ENCODE measurements at places on chromosomes 6 and 20.

DNA sequence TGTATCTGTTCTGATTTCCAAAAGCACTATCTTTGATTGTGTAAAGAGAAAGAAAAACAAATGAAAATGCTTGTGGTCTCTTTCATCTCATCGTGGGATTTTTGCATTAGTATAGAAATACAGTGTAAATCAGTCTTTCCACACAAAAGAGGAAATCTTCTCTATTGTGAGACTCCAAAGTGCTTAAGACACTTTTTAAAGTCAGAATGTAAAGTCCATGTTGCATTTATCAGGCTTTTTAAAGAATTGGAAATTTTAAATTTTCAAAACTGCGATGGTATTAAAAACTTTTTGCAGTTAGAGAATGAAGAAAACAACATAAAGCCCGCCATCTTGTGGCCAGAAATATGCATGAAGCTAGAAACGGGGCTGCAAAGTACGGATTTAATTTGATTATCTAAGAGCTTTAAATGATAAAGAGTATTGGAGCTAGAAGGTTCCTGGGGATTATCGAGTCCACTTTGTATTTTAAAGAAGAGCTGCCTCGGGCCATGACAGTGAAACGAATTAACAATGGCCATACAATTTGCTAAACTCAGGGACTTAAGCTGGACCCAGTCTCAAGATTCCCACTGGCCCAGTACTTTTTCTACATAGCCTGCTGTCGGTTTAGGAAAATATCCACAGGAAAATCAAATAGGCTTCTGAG, 339.6 kb downstream of the ARHGAP18 start:
- peak; percentile 75 for DNase-seq

DNA sequence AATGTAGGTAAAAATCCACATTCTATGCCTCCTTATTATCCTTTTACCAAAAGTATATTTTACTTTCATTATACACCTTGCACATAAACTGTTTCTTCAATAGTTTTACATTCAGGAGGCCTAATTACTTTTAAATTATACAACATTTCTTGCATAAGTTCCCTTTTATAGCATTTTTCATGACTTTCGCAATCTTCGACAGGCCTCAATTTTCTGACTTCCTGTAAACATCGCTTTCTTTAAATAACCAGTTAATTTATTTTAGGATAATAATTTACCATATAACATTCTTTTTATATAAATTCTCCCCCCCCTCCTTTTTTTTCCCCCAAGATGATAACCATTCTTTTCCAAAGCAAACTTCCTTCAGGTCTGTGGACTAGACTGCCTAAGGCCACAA, 9.2 kb downstream of the SLC35A1 start:
- DNase-seq = no peak

DNA sequence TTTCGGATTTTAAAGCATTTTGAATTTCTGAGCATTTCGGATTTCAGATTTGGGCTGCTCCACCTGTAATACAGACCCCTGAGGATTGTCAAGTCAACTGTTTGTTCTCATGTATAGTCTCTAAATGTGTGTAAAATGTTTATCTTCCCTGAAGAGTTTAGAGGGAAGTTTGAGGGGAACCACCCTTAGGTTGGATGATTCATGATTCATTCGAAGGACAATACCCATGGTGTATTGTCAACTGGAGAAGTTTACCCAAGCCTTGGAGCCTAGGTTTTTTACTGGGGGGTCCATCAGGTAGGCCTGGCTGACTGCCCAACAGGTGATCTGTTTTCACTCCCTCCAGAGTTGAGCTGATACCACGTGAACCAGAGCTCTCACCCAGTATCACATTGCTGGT, 18.9 kb downstream of the GSTA4 start:
- no peak for DNase-seq

GRCh38 chr20:10716855-10717254, 43.1 kb upstream of the JAG1 start:
- DNase-seq = peak; percentile 74

GRCh38 chr20:52622081-52622480, 350.1 kb upstream of the TSHZ2 start:
- no peak for DNase-seq

GRCh38 chr6:108589244-108589791, 28.6 kb downstream of the FOXO3 start:
- peak; percentile 83 for DNase-seq

GRCh38 chr6:157019115-157019641, 242.0 kb downstream of the ARID1B start:
- DNase-seq = no peak

DNA sequence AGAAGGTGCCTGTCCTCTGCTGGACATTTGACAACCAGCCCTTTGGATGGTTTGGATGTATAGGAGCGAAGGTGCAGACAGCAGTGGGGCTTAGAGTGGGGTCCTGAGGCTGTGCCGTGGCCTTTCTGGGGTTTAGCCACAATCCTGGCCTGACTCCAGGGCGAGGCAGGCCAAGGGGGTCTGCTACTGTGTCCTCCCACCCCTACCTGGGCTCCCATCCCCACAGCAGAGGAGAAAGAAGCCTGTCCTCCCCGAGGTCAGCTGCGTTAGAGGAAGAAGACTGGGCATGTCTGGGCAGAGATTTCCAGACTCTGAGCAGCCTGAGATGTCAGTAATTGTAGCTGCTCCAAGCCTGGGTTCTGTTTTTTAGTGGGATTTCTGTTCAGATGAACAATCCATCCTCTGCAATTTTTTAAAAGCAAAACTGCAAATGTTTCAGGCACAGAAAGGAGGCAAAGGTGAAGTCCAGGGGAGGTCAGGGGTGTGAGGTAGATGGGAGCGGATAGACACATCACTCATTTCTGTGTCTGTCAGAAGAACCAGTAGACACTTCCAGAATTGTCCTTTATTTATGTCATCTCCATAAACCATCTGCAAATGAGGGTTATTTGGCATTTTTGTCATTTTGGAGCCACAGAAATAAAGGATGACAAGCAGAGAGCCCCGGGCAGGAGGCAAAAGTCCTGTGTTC, 1.3 kb upstream of the CDKN1A start:
- DNase-seq = no peak

- peak; percentile 2 for DNase-seq
These were observed 32.3 kb upstream of the RSPO4 start for GRCh38 chr20:1034415-1034789.

DNA sequence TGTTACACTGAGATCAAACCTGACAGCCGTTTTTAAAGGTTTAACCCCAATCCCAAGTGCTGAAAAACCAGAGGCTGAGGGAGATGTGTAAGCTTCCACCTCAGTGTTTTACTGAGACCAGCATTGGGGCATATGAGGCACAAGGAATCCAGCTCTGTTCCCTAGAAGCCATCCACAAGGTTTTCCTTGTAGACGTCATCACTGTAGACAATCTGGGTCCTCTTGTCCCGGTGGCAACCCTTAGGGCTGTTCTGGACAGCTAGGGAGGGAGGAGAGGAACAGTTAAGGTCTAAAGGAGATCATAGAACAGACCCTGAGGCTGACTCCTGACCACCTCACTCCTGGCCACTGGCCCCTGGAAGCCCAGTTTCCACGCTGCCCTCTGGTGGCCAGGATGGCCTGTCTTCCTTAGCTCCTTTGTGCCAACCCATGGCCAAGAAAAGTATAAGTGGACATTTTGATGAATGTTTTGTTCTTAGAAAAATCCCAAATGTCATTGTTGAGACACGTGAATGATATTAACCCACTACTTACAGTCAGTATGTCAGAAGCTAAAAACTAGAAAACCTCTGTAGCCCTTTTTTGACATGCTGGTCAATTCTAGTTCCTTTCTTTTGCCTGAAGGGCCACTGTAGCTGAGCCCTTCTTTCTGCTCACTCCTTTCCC, 6.4 kb downstream of the CFB start:
- DNase-seq = peak; percentile 74

GRCh38 chr6:84665401-84665800, 99.0 kb downstream of the TBX18 start:
- no peak for DNase-seq

DNA sequence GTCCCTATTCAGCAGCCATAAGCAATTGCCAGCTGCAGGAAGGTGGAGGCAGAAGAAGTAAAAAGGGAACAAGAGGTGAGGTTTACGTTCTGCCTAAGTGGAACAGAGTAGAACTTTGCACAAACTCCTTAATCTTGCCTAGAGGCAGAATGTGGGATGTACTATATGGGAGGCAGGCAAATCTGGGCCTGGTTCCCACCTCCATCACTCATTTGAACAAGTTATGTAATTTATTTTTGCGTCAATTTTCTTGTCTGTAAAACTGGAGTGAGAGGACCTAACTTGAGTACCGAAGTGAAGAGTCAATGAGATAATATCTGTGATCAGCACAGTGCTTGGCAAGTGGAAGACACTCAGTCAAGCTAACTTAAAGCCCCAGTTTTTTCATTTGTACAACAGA, 2.0 kb upstream of the TPBG start:
- no peak for DNase-seq

DNA sequence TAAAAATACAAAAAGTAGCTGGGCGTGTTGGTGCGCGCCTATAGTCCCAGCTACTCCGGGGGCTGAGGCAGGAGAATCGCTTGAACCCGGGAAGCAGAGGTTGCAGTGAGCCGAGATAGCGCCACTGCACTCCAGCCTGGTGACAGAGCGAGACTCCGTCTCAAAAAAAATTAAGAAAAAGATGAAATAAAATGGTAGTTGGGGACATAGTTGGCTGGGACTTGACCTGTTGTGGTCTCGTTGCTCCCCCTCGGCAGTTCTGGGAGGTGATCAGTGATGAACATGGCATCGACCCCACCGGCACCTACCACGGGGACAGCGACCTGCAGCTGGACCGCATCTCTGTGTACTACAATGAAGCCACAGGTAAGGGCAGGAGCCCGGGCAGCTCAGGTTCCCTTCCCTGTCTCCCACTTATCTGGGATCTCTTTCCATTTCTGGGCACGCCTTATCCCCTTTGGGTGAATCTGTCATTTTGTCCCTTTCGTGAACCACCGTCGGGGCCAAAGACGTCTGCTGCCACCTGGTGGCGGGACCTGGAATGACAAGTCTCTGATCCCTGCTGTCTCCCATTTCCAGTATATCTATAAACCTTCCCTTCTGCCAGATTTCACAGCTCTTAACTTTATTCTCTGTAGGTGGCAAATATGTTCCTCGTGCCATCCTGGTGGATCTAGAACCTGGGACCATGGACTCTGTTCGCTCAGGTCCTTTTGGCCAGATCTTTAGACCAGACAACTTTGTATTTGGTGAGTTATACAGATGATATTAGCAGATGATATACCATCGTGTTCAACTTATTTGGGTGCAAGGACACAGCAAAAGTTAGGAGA, 2.3 kb downstream of the TUBB start:
- peak; percentile 83 for DNase-seq

GRCh38 chr6:43950051-43950605, 177.1 kb downstream of the MRPL14 start:
- no peak for DNase-seq

GRCh38 chr20:63519668-63520503, 679 bp upstream of the PPDPF start:
- peak; percentile 40 for DNase-seq

- DNase-seq = no peak
These were observed 216.5 kb downstream of the PTPRK start for GRCh38 chr6:128303870-128304269.

GRCh38 chr6:118679327-118679901, 28.0 kb upstream of the CEP85L start:
- DNase-seq = peak; percentile 15

DNA sequence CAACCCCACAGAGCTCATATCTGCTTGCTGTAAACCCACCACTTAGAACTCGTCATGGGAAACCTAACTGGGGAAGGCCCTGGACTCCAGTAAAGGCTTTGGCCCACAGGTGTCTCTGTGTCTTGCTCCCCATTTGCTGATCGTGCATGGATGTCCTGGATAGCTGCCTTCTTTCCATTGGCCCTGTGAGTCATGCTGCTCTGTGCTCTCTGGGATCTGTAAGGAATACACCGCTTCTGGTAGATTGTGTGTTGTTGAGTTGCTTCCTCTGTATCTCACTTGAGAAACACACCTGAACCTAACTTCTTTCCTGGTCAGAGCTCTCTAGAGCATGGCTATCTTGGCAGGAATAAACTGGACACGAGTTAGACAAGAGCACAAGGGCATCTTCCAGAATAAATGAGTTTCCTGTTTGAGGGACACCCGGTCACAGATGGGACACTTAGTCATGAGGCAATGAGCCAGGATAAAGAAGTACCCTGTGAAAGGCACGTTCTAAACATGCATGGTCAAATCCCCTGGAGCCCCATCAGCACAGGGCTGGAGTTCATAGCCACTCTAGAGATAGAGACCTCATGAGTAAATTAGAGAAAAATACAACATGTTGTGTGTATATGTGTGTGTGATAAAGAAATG, 99.6 kb upstream of the TMEM170B start:
- peak; percentile 66 for DNase-seq

GRCh38 chr20:16842486-16843120, 94.4 kb downstream of the OTOR start:
- DNase-seq = no peak

Measured in cardiac fibroblast (primary cell).